ENCODE measurements at places on chromosomes 16 and 17.

GRCh38 chr17:60383379-60383778 lies 8.6 kb downstream of the USP32 start:
- no peak for DNase-seq

DNA sequence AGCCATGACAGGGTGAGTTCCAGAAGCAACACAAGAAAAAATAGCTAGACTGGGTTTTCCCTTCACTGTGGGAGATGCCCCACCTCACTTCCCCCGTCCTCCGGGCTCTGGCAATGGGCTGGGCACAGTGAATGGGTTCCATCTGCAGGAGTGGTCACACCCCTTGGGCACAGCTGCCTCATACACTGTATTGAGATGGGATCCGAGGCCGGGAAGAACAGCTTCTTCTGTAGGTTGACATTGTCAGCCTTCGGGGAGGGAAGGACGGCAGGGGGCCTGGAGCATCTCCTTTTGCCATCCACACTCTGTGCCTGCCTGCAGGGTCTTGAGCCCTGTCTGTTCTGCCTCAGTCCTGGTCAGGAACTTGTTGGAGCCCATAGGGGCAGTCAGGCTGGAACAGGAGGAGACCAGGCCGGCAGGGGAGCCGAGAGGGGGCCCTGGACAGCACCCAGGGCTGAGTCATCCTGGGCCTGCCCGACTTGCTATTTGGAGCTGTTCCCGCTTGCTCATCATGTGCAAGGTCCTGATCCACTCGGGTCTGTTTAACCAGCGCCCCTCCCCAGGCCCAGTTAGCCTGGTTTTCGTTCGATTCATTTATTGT lies 286.7 kb downstream of the SEC14L1 start:
- DNase-seq = no peak

GRCh38 chr16:86577314-86577971 lies 906 bp upstream of the FOXL1 start:
- no peak for DNase-seq

DNA sequence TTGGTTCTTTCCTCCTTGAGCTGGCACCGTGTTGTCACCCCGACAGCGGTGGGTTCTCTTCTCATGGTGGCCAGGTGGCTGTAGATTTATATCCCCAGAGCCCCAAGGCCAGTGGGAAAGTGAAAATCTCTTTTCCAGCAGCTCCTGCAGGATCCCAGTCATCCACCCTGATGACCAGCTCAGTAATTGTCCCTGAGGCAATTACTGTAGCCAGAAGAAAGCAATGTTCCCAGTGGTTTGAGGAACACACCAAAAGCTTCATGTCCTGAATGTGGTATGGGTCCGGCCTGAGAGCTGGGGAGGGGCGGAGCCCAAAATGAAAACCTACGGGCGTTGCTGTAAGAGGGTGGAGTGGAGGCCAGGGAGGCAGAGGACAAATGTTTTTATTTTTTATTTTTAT lies 69.0 kb downstream of the WSB1 start:
- DNase-seq = no peak

- DNase-seq = no peak
Observed at GRCh38 chr16:84463221-84463620, 41.2 kb downstream of the MEAK7 start.

DNA sequence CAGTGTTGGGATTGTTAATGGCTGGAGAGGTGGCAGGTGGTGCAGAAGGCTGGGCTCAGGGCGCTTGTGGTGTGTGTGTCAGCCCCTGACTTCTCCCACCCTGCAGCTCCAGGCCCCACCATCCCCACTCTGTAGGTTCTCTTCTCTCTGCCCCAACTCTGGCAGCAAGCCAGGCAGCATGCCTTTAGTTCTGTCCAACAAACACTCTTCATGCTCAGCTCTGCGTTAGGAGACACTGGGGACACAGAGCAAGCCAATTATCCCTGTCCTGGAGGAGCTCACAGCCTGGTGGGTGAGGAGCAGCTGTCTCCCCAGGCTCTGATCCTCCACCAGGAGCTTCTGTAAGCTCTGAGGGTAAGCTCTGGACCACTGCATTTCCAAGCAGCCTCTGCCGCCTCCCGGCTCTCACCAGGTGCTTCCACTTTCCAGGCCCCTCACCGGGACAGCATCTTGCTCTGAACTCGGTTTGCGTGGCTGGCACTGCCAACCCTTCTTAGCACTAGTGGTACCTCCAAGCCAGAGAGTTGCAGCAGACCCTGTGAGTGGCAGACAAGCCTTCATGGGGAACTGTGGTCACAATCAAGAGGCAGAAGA lies 34.3 kb upstream of the WSCD1 start:
- DNase-seq = no peak

GRCh38 chr17:60135951-60136666 lies 13.7 kb upstream of the CA4 start:
- no peak for DNase-seq

DNA sequence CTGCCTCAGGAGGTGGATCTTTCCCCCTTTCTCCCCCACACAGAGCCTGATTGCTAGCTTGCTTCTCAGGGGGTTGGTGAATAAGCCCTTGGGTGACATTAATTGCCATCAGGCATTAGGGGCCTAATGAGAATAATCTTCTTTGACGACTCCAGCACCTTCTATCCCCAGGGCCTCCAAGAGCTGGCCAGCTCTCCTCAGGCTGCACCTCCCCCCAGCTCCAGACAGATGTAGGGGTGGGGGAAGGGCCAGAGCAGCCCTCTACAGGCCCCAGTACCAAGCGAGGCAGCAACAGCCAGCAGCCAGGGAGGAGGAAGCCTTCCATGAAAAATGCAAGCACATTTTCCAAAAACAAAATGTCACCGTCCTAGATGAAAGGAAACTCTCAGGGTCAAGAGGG lies 1.4 kb upstream of the TMEM132E start:
- no peak for DNase-seq

- DNase-seq = no peak
Observed at GRCh38 chr17:339193-340061, 13.2 kb downstream of the RPH3AL start.

- no peak for DNase-seq
Observed at GRCh38 chr17:10247810-10248209, 49.4 kb upstream of the GAS7 start.

DNA sequence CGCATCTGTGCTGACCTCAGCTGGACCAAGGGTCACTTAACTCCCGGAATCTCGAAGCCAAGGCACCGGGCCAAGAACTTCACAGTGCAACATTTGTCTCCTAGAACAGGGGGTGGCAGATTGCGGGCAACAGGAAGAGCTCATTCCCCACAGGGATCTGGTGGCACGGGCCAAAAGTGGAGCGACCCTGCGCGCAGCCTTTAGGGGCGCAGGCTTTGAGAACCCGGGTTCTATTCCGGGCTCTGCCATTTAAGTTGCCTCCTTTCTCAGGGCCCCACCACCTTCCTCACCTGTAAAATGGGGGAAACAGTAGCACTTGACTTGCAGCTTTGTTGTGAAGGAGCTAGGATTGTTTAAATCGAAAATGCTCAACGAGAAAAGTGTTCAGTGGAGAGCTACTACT lies 651 bp downstream of the SHMT1 start:
- DNase-seq = no peak

DNA sequence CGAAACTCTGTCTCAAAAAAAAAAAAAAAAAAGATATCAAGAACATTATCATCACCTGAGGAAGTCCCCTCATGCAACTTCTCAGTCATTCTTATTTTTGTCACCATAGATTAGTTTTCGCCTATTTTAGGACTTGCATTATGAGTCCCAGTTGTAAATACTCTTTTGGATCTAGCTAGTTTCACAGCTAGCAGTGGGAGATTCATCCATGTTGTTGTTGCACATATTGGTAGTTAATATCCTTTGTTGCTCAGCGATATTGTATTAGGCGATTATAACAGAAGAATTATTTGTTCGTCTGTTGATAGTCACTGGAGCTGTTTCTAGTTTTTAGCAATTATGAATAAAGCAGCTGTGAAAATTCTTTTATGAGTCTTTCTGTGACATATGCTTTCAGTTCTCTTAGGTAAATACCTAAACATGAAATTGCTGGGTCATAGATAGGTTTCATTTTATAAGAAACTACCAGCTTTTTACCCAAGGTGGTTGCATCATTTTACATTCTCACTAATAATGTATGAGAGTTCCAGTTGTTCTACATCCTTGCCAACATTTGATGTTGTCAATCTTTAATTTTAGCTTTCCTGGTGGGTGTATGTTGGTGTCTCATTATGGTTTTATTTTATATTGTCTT lies 40.7 kb upstream of the MAP3K14 start:
- no peak for DNase-seq

GRCh38 chr16:86498155-86498670 lies 12.1 kb upstream of the FOXF1 start:
- no peak for DNase-seq

GRCh38 chr16:24049113-24049512 lies 207.0 kb upstream of the CACNG3 start:
- DNase-seq = no peak

DNA sequence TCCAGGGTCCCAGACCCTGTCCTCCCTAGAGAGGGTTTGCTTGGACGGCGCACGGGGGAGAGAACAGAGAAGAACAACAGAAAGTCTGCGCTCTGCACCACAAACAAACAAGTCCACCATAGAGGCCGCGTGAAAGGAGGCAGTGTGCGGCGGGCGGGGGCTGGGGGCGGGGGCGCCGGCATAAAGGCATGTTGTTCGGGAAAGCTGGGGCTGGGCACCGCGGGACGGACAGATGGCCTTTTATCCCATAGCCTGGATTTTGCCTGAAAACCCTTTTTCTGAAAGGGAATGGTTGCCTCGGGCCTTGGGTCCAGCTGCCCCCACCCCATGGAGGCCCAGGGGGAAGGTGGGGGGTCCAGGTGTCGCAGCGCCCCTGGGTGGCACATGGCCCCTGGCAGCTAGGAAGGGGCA lies 26.0 kb downstream of the FA2H start:
- no peak for DNase-seq

DNA sequence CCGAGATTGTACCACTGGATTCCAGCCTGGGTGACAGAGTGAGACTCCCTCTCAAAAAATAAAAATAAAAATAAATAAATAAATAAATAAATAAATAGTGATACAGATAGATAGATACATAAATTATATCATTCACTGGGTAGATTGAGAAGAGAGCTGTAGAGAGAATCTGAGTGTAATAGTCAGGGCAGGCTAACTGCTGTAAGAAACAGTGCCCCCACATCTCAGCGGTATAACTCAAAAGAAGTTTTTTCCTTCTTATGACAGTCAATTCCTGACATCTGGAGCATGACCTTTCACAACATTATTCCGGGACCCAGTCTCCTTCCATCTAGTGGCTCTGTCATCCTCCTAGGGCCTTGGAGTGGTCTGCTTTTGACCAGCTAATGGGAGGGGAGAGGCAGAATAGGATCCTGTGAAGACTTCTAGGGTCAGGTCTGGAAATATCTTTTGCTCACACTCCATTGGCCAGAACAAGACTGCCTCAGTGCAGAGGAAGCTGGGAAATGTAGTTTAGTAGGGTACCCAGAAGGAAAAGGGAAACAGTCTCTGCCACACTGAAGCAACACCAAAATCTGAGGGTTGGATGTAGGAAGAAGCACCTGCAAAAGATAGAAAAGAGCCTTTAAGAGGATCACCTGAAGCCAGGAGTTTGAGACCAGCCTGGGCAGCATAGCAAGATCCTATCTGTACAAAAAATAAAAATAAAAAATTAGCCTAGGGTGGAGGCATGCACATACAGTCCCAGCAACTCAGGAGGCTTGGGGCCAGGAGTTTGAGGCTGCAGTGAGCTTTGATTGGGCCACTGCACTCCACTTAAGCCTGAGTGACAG lies 3.0 kb upstream of the QPRT start:
- DNase-seq = no peak

DNA sequence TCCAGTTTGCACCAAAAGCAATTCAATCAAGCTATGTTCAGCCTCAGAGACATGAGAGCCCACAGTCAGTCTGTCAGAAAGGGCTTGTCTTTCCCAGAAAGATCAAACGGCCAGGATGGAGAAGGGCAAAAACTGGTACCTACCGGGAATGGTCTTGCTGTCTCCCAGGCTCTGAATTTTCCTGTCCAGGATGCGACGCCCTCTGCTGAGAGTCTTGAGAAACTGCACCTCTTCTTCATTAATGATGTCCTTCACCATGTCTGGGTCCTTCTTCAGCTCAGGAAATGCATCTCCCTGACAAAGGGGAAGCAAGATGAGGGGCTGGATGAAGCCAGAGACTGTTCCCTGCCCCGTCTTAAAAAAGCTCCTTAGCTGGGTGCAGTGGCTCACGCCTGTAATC lies 15.8 kb upstream of the EXOSC6 start:
- no peak for DNase-seq

GRCh38 chr17:4209611-4210010 lies 54.2 kb downstream of the ANKFY1 start:
- no peak for DNase-seq

- DNase-seq = no peak
Observed at GRCh38 chr17:10169290-10169689, 29.1 kb downstream of the GAS7 start.

- DNase-seq = no peak
Observed at GRCh38 chr17:19716108-19717030, at the start of gene SLC47A2. SLC47A2 (minus strand) TSS chr17:19716584; CDS start chr17:19716555, 29 bp downstream.

DNA sequence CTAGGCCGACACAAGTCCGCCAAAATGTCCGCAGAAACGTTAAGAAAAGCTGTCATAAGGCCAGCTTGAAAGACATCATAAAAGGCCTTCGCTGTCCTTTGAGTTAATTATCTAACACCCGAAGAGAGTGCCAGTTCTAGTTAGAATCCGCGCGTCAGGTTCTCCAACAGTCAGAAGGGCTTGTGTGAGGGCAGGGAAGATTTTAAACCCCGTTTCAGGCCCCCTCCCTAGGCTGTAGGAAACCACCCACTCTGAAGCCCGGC lies 729 bp upstream of the CLTC start:
- DNase-seq = no peak

DNA sequence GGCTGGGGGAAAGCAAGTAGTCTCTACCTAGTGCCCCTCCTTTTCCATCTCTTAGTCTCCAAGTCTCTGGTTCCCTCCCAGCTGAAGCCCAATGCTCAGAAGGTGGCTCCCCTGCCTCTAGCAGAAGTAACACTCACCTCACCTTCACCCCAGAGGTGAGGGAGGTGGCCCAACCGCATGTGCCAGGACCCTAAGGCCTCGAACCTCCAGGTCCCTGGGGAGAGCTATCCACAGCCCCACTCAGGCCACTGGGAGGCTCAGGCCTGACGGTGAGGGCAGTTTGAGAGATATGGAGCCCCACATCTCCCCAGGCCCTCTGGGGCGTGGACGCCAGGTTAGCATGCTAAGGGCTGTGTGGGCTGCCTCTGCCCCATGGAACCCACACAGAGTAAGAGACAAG lies 5.8 kb downstream of the CBLN1 start:
- DNase-seq = no peak

- DNase-seq = no peak
Observed at GRCh38 chr16:10356870-10357842, 28.7 kb upstream of the ATF7IP2 start.

DNA sequence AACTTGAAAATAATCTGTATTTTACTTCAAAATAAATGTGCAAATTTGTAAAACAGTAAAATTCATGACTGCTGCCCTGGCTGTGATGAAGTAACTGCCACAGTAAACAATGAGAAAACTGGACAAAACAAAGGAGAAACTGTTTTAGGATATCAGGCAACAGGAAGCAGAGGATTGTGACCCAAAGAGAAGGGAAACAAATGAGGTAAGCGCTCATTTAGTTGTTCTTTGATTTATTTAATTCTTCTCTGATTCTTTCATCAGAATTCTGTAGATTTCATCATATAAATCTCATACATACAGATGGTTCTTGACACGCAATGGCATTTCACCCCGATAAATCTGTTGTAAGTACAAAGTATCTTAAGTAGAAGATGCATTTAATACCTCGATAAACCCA lies 198.1 kb upstream of the AXIN2 start:
- no peak for DNase-seq

GRCh38 chr17:28598389-28598788 lies 436 bp downstream of the SPAG5 start:
- no peak for DNase-seq
